ENCODE measurements at places on chromosomes 4 and X. TPM values are rescaled to one million over a fixed set of nuclear protein-coding genes. Genes with fewer than 3 reads are reported as not detected.
A peak's percentile ranks its signal among the peaks of the same experiment; 100 is the strongest.

GRCh38 chr4:6425336-6425735 is 47.1 kb downstream of the PPP2R2C start:
- DNase-seq, result peak; percentile 4

- peak; percentile 72 for DNase-seq
Measured at GRCh38 chr4:41611881-41612871, 74.2 kb downstream of the LIMCH1 start.

DNA sequence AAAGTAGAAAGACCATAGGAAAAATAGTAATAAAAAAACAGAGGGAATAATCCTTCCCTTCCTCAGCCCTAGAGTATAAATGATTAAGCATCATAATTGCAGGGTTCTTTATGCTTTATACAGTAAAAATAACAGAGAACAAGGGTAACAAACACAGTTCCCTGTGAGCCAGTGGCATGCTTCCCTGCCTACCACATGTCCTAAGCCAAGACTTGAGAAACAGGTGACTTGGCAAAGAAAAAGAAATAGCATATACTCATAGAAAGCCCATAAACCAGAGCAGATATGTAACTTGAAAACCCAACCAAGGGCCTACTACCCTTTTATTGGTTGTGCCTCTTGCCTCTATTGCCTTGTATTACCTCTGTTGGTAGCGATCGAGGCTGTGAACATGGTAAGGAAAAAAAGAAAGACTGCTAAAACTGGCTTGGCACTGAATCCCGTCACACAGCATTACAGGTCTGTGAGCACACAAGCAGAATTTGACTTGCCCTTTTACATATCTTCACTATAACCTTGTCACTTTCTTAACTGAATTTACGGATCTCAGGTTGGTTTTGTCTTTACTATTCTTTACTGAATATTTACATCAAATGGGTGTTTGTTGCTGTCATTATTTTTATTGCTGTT is 30.9 kb upstream of the MYOZ2 start:
- no peak for DNase-seq

GRCh38 chrX:80021621-80022020 is 7.1 kb downstream of the TBX22 start:
- DNase-seq, result no peak

- DNase-seq, result no peak
Measured at GRCh38 chr4:64715741-64716140, 306.5 kb upstream of the TECRL start.

The SPANXN2 gene
- not detected for total RNA-seq

The ZBED1 gene
- total RNA-seq, result 64.8 TPM

- DNase-seq, result no peak
Measured at GRCh38 chr4:101321481-101322042, 25.8 kb downstream of the PPP3CA start.

DNA sequence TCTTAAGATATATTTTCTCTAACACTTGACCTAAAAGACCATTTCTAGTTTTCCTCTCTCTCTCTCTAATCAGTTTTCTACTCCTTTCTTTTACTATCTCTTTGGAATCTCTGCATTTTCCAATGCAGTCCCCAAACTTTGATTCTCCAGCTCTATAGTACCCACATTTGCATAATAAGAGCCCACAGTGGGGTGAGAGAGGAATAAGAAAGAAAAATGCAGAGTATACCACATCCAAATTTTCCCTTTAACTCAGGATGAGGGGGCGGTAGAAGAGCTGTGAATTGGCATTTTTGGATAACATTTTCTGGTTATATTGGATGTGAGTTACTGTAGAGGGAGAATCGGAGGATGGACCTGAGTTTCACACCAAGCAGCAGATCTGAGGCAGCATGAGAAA is 74.4 kb upstream of the SOD3 start:
- DNase-seq, result no peak

GRCh38 chrX:84893897-84894296 is 109.8 kb upstream of the APOOL start:
- no peak for DNase-seq

DNA sequence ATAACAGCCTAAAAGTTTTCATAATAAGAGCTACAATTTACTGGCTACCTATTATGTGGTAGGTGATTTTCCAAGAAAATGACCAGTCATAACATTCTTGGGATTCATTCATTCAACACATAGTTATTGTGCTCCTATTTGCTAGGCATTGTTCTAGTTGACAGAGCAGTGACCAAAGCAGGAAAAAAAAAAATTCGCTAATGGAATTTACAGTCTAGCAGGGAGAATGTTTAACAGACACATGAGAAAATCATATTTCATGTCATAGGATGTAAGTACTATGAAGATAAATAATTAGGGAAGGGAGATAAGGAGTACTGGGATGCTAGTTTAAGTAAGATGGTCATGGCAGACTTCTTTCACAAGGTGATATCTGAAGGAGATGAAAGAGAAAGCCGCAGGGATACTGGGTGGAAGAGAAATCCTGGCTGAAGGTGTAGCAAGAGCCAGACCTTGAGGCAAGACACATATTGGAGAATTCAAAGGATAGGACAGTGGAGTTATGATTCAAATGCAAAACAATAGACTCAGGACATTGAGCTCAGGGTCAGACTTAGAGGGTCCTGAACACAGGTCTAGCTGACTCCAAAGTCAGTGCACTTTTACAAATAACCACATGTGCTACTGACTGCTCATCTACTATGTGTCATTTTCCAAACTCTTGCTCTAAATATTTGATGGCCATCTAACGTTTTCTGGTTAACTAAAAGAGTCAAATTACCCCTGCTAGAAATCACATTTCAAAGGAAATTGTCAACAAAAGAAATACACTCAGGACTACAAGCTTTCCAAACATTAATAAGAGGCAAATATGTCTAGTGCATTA is 20.4 kb downstream of the SPCS3 start:
- DNase-seq, result no peak

Measured in Right ventricle myocardium inferior (tissue), 1 donor.